CD4-positive, alpha-beta T cell (primary cell): ENCODE measurements at places on chromosomes 5 and 9.
A peak's percentile ranks its signal among the peaks of the same experiment; 100 is the strongest.

- DNase-seq = no peak
These were observed 366.4 kb downstream of the ARL15 start for GRCh38 chr5:53943938-53944337.

GRCh38 chr9:127883959-127884358, 6.5 kb upstream of the AK1 start:
- no peak for DNase-seq

GRCh38 chr9:109499631-109500410, 1.7 kb upstream of the PTPN3 start:
- no peak for DNase-seq

GRCh38 chr5:418162-419121, 24.5 kb upstream of the EXOC3 start:
- no peak for DNase-seq

DNA sequence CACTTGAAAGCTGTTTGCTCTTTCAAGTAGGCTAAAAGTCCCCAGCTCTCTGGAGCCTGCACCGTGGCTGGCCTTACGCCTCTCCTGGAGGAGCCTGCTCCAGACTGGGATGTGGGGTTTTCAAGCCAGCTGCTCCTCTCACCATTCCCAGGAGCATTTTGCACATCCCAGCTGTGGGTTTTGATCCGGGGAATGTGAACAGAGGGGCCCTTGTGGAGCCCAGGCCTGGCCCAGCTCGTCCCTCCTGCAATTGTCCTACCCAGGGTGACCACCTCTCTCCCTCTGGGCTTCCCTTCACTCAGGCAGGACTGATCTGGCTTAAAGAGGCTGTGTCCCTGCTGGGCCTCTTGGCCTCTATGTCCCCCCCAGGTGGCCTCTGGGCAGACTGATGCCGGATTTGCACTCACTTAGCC, 32.5 kb upstream of the TIFAB start:
- no peak for DNase-seq

DNA sequence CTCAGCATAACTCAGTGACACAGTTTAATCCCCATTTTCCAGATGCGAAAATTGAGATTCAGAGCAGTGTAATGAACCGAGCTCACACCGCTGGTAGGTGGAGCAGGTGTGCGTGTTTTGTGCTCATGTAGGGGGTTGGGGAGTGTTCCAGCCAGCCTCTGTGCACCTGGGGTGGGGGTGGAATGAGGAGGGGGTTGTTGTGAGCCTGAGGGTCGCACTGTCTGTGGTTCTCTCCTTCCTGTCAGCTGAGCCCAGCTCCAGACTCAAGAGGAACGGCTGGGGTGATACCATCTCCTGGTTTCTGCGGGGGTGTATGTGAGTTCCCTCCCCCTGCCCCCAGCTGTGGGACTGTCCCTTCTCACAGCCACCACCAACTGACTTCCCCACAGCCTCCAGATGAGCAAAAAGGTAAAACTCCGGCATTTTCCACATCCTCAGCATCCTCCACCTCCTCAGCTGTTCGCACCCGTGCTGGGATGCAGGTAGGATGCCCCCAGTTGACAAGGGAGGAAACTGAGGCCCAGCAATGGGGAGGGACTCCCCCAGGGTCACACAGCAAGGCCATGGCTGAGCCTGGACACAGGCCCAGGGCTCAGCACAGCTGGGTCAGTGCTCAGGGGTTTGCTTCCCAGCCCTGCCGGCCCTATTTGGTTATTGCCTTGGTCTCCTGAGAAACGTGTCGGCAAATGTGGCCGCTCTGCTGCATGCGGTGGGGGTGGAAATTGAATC, 2.1 kb downstream of the SH2D3C start:
- DNase-seq = peak; percentile 90

DNA sequence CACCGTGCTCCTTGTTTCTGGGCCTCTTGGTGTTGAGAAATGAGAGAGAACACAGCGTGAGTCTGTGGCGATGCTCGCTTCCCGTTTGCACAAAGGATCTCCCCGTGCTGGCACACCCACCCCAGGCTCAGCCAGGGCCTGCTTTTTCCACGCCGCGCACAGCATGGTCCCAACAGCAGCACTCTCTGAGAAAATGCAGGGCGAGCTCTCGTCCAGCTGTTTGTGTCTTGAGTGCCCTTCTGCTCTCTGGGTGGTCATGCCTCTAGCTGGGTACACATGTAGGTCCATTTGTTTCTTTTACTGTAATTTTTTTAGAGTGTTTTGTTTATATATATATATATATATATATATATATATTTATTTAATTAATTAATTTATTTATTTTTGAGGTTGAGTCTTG, 26.6 kb downstream of the FBXW5 start:
- no peak for DNase-seq

- no peak for DNase-seq
These were observed 33.3 kb downstream of the LPAR1 start for GRCh38 chr9:111004936-111005335.

GRCh38 chr9:35856882-35857281, 13.3 kb downstream of the OR13J1 start:
- no peak for DNase-seq

DNA sequence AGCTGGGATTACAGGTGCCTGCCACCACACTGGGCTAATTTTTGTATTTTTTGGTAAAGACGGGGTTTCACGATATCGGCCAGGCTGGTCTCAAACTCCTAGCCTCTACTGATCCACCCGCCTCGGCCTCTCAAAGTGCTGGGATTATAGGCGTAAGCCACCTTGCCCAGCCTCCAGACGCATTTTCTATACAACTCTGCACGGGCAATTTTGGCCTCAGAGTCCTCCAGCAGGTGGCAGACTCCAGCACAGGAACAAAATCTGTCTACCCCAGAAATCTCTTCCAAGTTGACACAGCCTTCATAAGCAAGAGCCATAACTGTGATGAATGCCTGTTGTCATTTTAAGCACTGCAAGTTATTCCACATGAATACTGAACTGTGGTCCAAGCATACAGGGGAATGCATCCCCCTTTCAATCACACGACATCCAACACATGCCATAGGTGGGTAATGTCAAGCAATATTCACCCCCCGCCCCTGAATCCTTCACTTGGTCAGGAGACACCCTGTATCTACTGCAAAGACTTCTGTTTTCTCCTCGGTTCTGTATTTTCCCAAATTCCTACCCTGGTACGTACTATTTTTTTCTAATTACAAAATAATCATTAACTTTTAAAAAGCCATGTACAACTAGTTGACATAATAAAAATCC, 50.8 kb downstream of the ALDH7A1 start:
- peak; percentile 13 for DNase-seq

DNA sequence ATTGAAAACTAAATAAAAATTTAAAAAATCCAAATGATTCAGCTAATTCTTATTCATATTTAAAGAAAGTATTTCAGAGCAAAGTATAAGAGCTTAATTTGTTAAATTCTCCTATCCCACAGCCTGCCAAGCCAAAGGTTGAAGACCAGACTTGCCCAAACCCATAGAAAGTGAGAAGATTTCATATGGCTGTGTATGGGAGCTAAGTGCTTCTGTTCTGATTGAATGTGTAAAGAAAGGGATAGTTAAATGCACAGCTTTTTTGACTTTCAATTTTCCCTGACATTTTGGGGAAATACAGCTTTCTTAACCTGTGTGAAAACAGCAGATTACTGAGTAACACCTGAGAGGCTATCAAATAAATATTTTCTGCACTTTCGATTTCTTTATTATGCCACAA, 125.0 kb upstream of the MTAP start:
- DNase-seq = no peak

- DNase-seq = no peak
These were observed 1203.4 kb upstream of the DMAC1 start for GRCh38 chr9:9002826-9003583.

GRCh38 chr9:82091100-82091499, 102.5 kb downstream of the SPATA31D1 start:
- no peak for DNase-seq
